ENCODE measurements at places on chromosomes 5 and 9.
A peak's percentile ranks its signal among the peaks of the same experiment; 100 is the strongest.

DNA sequence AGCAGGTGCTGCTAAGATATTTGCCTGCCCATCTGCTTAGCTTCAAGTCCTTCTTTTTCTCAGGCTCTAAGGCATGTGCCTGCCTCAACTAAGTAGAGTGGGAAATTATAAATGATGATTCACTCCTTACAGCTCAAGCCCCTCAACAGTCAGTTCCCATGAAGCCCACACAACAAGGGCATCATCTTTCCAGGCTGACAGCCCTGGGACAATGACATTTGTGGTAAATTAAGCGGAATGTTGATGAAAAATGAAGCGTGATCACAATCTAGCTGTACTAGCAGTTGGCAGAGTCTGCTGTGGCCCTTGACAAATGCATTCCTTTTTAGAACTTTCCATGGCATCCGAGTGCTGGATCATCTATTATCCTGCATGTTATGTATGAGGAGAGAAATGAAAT, 548.6 kb downstream of the KIF4B start:
- DNase-seq = no peak

DNA sequence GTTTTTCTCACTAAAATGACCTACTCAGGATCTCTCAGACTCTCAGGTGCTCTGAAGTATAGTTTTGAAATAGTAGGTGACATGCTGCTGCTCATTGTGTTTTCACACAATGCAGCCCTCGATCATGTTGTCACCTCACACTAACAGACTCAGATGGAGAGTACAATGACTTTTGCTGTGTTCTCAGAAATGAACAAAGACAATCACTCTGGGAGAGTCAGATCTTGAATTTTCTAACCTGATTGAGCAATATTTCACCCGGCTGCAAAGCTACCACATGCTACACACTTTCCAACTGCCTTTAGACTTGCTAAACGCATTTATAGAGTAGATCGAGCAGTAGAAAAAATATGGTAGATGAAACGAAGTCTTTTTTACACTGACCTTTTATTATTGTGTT, 113.4 kb downstream of the ST8SIA4 start:
- DNase-seq = no peak

DNA sequence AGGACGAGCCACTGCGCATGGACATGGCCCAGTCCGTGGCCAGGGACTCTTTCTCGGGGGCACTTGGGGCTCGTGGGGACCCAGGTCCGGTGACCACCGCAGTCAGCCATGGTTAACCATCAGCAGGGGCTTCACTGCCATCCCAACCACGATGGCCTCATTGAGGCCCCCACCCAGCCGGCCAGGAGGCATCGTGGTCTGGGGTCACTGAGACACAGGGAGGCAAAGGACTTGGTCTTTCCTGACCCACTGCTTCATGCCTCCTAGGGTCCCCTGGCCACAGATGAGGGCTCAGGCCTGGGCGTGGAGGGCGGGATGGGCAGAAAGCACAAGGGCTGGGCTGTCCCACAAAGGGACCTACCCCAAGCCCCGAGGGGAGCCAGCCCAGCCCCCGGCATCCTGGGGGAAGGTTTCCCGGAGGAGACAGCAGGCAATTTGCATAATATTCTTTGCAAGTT, 6.6 kb downstream of the NACC2 start:
- DNase-seq = no peak

DNA sequence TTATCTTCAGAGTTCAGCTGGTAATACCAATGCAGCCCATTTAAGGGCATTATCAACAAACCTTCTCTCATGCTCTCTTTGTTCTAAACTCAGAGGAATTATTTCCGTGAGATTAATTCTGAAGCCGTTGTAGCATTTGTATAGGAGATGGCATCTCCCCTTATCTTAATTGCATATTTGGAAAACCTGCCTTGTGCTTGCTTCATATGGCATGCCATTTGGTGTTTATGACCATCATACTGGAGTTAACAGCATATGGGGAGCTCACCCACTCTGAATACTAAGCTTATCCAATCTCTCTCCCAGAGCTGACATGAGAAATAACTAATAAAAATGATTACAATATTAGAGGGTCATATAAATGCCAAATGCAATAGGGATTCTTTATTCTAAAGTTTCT, 243.2 kb downstream of the BRINP1 start:
- no peak for DNase-seq

GRCh38 chr5:55699041-55699688, 13.0 kb downstream of the SLC38A9 start:
- no peak for DNase-seq

GRCh38 chr9:32550562-32551275, 1.4 kb upstream of the SMIM27 start:
- DNase-seq = peak; percentile 90

DNA sequence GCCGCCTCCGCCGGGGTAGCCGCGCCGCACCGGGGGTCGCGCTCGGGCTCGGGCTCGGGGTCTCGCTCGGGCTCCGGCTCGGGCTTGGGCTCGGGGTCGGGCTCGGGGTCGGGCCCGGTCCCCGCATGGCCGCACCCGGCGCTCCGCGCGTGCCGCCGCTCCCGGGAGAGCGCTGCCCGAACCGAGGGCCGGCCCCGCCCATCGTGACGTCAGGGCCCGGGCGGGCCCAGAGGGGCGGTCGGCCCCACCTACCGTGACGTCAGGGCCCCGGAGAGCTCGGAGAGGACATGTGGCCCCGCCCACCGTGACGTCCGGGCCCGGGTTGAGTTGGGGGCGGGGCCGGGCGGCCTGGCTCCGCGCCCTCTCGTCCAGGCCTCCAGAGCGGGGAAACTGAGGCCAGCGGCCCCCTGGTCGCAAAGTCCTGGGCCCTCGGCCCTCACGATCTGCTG, at the start of gene NSMF:
Gene NSMF (minus strand): TSS at position 183 of the 449 bp plus-strand sequence. CDS start 232 bp downstream, outside the sequence.
- peak; percentile 91 for DNase-seq

DNA sequence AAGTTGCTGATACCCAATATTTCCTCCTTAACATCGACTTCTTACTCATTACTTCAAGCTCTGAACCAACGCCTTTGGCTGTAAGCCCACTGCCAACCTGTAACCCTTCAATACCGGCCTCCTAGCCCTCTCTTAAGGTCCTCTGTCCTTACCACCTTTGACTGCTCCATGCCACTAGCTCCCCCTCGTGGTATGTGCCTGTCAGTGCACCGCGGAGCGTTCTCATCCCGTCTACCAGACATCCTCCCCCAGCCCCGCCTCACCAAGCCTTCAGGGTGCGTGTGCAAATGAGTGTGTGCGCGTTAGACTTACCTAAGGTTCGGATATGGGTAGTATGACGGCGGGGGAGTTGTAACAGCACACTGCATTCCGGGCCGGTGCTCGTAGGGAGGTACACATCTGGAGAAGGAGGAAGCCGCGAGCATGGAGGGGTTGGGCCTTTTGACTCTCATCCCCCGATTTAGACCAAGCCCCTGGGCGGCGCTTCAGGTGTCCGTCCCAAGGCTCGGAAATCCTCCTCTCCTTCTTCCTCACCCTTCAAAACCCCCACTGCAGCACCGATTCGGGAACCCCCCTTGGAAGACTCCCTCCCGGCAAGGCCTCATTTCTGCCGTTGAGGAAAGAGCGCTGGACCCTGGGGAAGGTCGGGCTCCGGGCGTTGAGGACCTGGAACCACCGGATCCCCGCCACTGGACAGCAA, 2.8 kb upstream of the MYORG start:
- peak; percentile 79 for DNase-seq

DNA sequence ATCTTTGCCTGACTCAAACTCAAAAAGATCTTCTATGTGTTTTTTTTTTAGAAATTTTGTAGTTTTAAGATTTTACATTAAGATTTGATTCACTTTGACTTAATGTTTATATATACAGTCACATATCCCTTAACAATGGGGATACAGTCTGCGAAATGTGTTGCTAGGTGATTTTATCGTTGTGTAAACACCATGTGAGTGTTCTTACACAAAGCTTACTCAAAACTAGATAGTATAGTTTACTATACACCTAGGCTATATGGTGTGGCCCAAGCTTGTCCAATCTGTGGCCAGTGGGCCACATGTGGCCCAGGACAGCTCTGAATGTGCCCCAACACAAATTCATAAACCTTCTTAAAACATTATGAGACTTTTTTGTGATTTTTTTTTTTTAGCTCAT, 131.9 kb downstream of the CWC27 start:
- no peak for DNase-seq

DNA sequence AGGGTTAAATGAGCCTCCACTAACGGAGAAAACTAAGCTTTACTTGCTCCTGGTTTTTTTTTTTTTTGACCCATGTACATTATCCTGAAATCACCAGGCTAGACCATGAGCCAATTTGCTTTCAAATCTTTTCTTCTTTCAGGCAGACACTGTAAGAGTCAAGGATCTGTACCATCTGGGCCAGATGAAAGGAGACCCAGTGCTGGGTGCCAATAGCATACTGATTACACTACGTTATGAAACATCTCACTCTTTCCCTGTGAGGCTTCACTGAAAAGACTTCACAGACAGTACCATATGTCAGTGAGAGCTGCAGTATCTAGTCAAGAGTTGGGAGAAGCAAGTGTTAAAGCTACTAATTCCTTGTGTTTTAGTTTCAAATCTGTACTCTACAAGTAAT, 161.2 kb upstream of the PTPRD start:
- no peak for DNase-seq

- no peak for DNase-seq
These were observed 336.2 kb upstream of the PDE4D start for GRCh38 chr5:60229691-60230185.

DNA sequence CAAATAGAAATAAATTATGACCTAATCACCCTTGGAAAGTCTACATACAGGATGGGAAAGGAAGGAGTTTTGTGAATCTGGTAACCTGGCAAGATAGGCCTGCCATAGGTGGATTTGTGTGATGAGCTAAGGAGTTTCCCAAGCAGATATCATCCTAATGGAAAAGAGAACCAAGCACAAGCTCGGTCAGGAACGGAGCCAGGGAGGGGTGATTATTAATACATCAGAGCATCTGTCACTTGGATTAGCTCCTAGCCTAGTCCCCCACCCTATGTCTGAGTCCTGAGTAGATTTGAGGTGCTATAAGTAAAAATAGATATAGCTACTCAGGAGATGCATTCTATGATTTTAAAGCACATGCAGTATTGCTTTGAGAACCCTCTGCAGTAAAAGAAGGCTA, 57.3 kb upstream of the SMARCA2 start:
- no peak for DNase-seq

- no peak for DNase-seq
These were observed 8.1 kb upstream of the PFDN1 start for GRCh38 chr5:140311011-140311467.

DNA sequence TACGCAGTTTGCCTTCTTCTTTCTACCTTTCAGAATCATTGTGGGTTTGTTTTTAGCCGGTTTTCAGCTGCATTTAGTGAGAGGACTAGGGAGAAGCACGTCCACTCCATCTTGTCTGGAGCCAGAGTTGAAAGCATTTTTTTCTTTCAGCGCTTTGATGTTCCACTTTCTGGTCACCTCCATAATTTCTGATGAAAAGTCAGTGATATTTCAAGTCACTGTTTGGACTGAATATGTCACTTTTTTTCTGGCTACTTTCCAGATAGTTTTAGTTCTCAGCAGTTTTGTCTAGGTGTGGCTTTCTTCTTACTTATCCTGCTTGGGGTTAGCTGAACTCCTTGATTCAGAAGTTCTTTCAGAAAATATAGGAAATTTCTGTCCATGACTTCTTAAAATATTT, 123.9 kb upstream of the IER5L start:
- no peak for DNase-seq

DNA sequence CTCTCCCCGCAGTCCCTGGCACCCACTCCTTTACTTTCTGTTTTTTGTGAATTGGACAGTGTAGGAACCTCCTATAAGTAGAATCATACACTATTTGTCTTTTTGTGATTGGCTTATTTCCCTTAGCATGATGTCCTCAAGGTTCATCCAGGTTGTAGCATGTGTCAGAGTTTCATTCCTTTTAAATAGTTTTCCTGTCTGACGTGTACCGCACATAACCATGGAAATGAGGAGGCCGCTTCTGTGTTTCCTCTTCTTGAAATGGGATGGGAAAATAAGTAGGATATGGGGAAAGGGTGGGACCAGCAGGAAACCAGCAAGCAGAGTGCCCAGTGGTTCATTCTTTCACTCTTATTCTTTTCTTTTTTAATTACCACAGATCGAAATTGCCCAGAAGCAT, 72.6 kb upstream of the ENTREP1 start:
- DNase-seq = no peak

DNA sequence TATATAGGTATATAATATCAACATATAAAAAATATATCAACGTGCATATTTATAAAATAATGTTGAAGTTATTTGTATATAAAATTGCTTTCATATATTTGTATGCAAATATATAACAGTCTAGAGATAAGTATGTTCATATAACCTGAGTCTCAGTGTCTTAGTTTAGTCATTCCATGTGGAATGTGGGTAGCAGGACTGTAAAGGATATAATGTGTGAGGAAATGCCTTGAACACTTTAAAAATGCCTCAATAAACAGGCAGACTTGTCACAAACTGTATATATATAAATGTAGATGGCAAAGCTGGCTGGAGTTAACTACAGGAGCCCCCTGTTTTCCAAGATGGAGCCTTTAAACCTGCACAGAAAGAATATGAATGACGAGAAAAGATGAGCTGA, 48.4 kb downstream of the CCDC125 start:
- no peak for DNase-seq

GRCh38 chr9:28938981-28939380, 1365.7 kb upstream of the C9orf72 start:
- no peak for DNase-seq

GRCh38 chr5:133884569-133885311, 83.7 kb downstream of the C5orf15 start:
- no peak for DNase-seq

DNA sequence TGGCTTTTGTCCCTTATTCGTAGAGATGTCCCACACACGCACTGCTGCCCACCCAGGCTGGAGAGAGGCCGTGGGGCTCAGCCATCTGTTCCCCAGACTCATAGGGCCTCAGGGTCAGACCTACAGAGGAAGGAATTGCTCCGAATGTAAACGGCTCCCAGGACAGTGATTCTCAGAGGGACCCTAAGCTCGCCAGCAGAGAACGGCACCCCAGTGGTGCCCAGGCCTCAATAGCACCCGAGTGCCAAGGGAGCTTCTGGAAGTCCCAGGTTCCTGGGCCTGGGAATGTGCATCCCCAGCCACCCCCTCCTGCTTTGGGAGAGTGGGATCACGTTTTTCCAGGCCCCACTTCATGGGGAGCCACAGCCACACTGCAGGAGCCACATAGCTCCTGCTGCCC, 32.9 kb upstream of the CNOT6 start:
- no peak for DNase-seq

- DNase-seq = no peak
These were observed 56.2 kb upstream of the ANKRD33B start for GRCh38 chr5:10507575-10508096.

DNA sequence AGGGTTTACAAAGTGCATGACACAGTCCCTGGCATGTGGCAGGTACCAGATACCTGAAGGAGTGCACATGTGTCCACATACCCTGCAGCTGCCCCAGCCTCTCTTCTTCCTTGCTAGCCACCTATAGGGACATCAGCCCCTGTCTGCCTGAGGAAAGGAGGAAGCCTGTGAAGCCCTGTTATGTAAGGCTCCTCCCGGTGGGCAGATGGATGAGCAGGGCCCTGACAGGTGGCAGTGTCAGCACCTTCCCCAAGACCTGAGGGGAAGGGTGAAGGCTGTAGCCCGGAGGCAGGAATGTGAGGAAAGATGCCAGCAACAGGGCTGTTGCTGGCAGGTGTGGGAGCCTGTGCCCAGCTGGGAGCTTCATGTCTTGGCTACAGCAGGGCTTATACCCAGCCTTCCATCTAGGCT, 21.7 kb downstream of the TCF7 start:
- DNase-seq = peak; percentile 15

GRCh38 chr5:53997736-53998627, 312.4 kb downstream of the ARL15 start:
- no peak for DNase-seq
